ENCODE measurements at places on chromosomes 5 and 9.

DNA sequence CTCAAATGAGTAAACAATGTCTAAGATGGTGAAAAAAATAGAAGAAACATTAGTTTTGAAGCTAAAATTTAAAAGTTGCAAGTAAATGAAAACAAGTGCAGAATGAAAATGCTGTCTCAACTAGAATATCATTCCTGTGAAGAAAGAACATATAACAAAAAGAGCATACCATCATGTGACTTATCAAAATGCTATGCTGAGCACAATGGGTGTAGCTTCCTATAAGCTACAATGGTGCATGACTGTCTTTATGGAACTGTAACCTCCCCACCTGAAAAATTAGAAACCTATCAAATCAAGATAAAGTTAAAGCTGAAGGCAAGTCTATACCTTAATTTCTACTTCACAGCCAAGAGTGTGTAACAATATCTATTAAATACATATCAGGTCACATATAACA lies 192.0 kb downstream of the AP3B1 start:
- no peak overlapping the region for H3K4me3 ChIP-seq
- no peak for DNase-seq
- no peaks in the 10 kb centered on the region for H3K4me1 ChIP-seq
- no peak overlapping the region for H3K27ac ChIP-seq
- H3K27me3 ChIP-seq: no peaks in the 10 kb centered on the region
- H3K36me3 ChIP-seq: peaks cover 3% of the 10 kb centered on the region

GRCh38 chr9:304519-305185 lies 90.0 kb downstream of the DOCK8 start:
- no peak for DNase-seq
- H3K4me1 ChIP-seq: no peaks in the 10 kb centered on the region
- no peak overlapping the region for H3K4me3 ChIP-seq
- no peaks in the 10 kb centered on the region for H3K36me3 ChIP-seq
- no peak overlapping the region for H3K27ac ChIP-seq

DNA sequence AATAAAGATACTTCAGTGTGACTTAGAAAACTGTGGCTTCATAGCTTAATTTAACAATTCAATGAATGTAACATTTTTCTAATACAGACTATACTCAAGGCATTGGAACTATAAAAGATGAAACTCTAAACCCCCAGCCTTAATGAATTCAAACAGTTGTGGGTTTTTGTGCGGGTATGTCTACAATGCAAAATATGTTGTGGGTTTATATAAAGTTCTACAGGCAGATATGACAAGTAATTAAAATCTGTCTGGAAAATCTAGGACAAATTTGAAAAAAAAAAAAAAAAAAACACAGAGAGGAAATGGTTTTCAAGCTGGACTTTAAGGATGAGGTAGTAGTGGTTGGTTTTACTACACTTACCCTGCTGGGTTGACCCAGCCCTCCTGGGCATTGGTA lies 467.5 kb upstream of the TLE4 start:
- H3K27ac ChIP-seq: no peak overlapping the region
- no peaks in the 10 kb centered on the region for H3K4me1 ChIP-seq
- no peak for DNase-seq
- H3K27me3 ChIP-seq: no peaks in the 10 kb centered on the region
- no peak overlapping the region for H3K4me3 ChIP-seq

DNA sequence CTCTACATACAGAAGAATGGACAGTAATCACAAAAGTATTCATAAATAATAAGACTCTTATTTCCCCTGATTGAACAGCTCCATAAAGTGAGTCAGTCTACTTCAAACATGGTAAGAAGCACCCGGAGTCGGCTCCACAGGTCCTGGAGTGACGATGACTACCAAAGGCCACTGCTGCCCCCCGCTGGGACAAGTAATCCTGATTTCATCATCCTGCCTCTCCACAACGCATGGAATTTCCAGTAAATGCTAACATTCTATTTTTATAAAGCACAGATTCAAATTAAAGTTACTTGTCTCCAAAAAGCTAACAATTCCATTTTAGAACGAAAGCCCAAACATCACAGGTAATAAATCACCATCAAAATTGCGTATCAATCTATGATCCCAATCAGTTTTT lies 16.2 kb downstream of the ATPSCKMT start:
- peak; percentile 77 for DNase-seq
- peaks cover 3% of the 10 kb centered on the region for H3K36me3 ChIP-seq
- H3K4me1 ChIP-seq: no peaks in the 10 kb centered on the region
- H3K27me3 ChIP-seq: no peaks in the 10 kb centered on the region
- no peak overlapping the region for H3K27ac ChIP-seq
- no peak overlapping the region for H3K4me3 ChIP-seq

- no peak overlapping the region for H3K27ac ChIP-seq
- no peaks in the 10 kb centered on the region for H3K27me3 ChIP-seq
- H3K4me1 ChIP-seq: no peaks in the 10 kb centered on the region
- no peaks in the 10 kb centered on the region for H3K36me3 ChIP-seq
- DNase-seq: no peak
- H3K4me3 ChIP-seq: no peak overlapping the region
These were observed 24.5 kb downstream of the RANBP17 start for GRCh38 chr5:170886210-170886894.

DNA sequence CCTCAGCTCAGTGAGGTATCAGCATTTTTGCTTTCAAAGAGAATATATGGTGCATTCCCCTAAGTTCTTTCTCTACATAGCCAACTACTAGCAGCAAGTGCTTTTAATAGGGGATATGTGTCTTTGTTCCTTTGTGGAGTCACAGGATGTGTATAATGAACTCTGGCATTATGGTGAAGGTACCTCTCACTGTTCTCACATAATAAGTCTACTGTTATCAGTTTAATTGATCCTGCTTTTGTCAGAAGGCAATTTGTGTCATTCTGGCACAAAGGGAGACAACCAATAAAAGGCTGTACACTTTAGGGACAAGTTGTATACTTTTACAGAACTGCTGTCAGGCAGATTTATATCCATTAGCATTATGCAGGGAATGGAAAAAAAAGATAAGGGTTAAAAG lies 531.4 kb upstream of the RIOK2 start:
- no peaks in the 10 kb centered on the region for H3K27me3 ChIP-seq
- DNase-seq: no peak
- no peak overlapping the region for H3K4me3 ChIP-seq
- no peaks in the 10 kb centered on the region for H3K36me3 ChIP-seq
- no peak overlapping the region for H3K27ac ChIP-seq
- no peaks in the 10 kb centered on the region for H3K4me1 ChIP-seq

- no peak overlapping the region for H3K4me3 ChIP-seq
- H3K27ac ChIP-seq: peak overlapping the region; percentile 31
- peaks cover 24% of the 10 kb centered on the region for H3K4me1 ChIP-seq
- H3K27me3 ChIP-seq: no peaks in the 10 kb centered on the region
These were observed 44.4 kb upstream of the ANKDD1B start for GRCh38 chr5:75566710-75567309.

DNA sequence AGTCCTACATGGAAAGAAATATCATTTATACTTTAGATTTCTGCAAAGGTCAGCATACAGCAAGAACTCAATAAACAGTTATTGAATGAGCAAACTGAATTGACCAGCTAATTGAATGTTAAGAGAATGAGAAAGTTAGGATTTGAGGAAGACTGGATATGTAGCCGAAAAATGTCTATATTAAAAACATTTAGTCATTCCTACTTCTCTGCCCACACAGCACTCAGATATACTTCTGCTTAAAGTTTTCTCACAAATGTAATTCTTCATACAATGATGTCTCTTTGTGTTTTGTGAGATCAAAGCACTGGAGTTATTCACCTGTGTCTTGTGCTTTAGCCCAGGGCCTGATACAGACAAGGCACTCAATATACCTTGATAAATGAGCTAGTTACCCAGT lies 188.6 kb downstream of the PARP8 start:
- H3K36me3 ChIP-seq: no peaks in the 10 kb centered on the region
- DNase-seq: no peak
- no peak overlapping the region for H3K4me3 ChIP-seq
- no peak overlapping the region for H3K27ac ChIP-seq

GRCh38 chr9:127812936-127813675 lies 10.4 kb downstream of the FPGS start:
- H3K27me3 ChIP-seq: no peaks in the 10 kb centered on the region
- peaks cover 92% of the 10 kb centered on the region for H3K36me3 ChIP-seq
- H3K4me1 ChIP-seq: peaks cover 14% of the 10 kb centered on the region

DNA sequence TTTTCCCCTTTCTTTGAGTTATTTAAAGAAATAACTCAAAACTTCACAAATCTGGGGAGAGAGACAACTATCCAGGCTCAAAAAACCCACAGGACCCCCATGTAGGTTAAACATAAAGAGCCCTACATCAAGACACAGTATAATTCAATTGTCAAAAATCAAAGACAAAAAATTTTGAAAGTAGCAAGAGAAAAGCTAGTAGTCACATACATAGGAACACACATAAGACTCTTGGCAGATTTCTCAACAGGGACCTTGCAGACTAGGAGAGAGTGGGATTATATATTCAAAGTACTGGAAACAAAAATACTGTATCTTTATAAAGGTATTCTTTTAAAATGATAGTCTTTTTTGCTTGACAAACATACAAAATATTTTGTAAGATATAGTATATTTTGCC lies 296.9 kb downstream of the OSTF1 start:
- H3K36me3 ChIP-seq: no peaks in the 10 kb centered on the region
- DNase-seq: no peak
- no peaks in the 10 kb centered on the region for H3K27me3 ChIP-seq

- no peaks in the 10 kb centered on the region for H3K36me3 ChIP-seq
- H3K4me1 ChIP-seq: no peaks in the 10 kb centered on the region
- no peak for DNase-seq
- H3K27me3 ChIP-seq: no peaks in the 10 kb centered on the region
- H3K4me3 ChIP-seq: no peak overlapping the region
These were observed 25.4 kb upstream of the GRXCR2 start for GRCh38 chr5:145898171-145898570.

GRCh38 chr5:30581198-30581935 lies 612.1 kb upstream of the CDH6 start:
- no peak for DNase-seq
- H3K4me3 ChIP-seq: no peak overlapping the region
- no peak overlapping the region for H3K27ac ChIP-seq
- H3K4me1 ChIP-seq: no peaks in the 10 kb centered on the region

DNA sequence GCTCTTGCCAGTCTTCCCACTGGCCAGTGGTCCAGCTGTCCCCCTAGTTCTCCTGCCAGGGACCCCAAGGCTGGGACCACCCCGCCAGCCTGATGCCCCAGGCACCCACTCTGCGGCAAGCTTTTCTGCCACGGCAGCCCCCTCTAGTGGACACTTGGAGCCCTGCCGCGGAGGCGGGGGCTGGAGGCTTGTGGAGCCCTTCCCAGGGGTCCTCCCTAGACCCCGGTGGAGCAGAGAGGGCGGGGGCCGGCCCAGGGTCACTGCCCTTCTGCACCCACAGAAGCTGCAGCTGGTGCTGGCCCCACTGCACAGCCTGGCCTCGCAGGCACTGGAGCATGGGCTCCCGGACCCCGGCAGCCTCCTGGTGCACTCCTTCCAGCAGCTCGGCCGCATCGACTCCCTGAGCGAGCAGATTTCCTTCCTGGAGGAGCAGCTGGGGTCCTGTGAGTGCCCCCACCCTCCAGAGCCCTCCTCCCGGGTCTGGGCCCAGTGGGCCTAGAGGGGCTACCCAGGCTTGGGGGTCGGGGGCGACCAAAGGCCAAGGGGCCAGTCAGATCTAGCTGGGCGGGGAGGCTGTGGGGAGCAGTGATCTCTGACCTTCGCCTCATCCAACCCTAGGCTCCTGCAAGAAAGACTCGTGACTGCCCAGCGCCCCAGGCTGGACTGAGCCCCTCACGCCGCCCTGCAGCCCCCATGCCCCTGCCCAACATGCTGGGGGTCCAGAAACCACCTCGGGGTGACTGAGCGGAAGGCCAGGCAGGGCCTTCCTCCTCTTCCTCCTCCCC lies 9.1 kb downstream of the EGFL7 start:
- no peak for DNase-seq
- H3K4me1 ChIP-seq: peaks cover 33% of the 10 kb centered on the region
- H3K27ac ChIP-seq: peak overlapping the region; percentile 84
- peak overlapping the region; percentile 59 for H3K4me3 ChIP-seq
- H3K36me3 ChIP-seq: peaks cover 36% of the 10 kb centered on the region

- H3K27ac ChIP-seq: no peak overlapping the region
- H3K4me1 ChIP-seq: no peaks in the 10 kb centered on the region
These were observed 2016.6 kb downstream of the MAT2B start for GRCh38 chr5:165521816-165522610.

- H3K36me3 ChIP-seq: no peaks in the 10 kb centered on the region
- no peak overlapping the region for H3K4me3 ChIP-seq
- no peak for DNase-seq
- no peaks in the 10 kb centered on the region for H3K27me3 ChIP-seq
These were observed 292.7 kb upstream of the TARS1 start for GRCh38 chr5:33148076-33148513.

DNA sequence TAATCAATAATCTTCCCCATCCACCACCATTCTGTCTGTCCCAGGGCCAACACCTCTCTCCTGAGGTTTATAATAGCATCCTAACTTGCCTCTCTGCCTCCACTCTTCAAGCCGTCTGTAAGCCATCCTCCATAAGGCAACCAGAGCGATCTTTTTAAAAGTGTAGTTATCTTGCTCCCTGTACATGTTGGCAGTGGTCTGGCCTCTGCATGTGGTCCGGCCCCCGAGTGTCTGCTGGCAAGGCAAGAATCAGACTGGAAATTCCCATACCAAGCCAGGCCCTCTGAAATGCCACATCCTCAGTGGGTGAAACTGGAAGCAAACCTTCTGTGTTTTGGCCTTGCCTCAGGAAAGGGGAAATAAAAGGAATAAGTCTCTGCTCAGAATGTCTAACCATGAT lies 17.0 kb downstream of the TTLL11 start:
- no peak overlapping the region for H3K27ac ChIP-seq
- H3K4me3 ChIP-seq: no peak overlapping the region
- H3K27me3 ChIP-seq: no peaks in the 10 kb centered on the region
- H3K4me1 ChIP-seq: peaks cover 4% of the 10 kb centered on the region

DNA sequence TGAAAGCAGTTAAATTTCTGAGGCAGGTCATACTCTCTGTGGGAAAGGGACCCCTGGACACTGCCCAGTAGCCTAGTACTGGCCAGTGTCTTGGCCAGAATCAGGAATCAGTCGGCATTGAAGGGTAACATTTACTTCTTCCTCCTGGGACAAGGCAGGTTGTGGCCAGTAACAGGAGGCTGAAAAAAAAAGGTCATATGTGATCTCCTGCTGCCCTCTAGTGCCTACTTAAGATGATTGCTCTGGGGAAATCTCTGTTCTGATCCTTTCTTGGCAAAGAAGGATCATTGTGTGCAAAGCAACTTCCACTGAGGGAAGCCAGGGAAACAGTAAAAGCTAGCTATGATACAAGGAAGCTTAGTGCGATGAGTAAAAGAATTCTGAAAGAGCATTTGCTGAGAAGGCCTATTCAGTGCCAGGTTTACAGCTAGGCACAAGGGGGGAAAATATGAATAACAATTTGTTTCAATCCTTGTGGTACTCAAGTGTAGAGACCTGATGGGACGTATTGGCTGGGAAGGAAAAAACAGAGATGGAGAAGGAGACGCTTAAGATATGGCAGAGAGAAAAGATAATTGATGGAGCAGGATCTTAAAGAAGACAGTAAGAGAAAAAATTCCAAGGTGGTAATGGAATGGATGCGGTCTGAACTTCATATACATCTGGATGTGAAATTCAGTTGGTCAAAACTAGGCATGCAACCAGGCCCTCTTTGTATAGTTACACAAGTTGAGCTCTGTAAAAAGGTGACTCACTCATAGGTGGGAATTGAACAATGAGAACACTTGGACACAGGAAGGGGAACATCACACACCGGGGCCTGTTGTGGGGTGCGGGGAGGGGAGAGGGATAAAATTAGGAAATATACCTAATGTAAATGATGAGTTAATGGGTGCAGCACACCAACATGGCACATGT lies 25.8 kb upstream of the TRIM32 start:
- no peak overlapping the region for H3K27ac ChIP-seq
- H3K36me3 ChIP-seq: no peaks in the 10 kb centered on the region
- DNase-seq: no peak
- H3K4me3 ChIP-seq: no peak overlapping the region
- H3K4me1 ChIP-seq: no peaks in the 10 kb centered on the region

GRCh38 chr5:89584339-89584956 lies 701.5 kb upstream of the MEF2C start:
- no peaks in the 10 kb centered on the region for H3K4me1 ChIP-seq
- no peaks in the 10 kb centered on the region for H3K36me3 ChIP-seq
- H3K4me3 ChIP-seq: no peak overlapping the region
